Caco-2 (cell line): ENCODE measurements at places on chromosomes 1 and 21. TPM values are rescaled to one million over a fixed set of nuclear protein-coding genes. Genes with fewer than 3 reads are reported as not detected.

- H3K27ac ChIP-seq: no peak overlapping the region
- DNase-seq: no peak
- H3K4me1 ChIP-seq: no peaks in the 10 kb centered on the region
Observed at GRCh38 chr21:24163539-24163938, 1443.7 kb downstream of the MRPL39 start.

DNA sequence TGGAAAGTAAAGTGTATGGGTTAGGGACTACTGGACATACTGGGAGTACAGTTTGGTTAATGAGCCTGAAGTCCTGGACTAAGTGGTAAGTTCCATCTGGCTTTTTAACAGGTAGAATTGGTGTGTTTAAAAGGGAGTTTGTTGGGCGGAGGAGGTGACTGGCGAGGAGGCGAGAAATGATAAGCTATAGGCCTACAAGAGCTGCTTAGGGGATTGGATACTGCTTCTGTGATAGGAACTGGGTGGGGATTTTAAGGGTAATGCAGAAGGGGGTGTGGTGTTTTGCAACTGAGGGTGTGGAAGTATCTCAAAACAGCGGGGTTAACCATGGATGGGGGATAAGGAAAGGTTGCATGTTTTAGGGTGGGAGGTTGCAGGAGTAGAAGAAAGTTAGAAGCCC lies 3.5 kb downstream of the ERVH48-1 start:
- no peaks in the 10 kb centered on the region for H3K36me3 ChIP-seq
- peaks cover 18% of the 10 kb centered on the region for H3K4me1 ChIP-seq
- H3K4me3 ChIP-seq: no peak overlapping the region
- no peak overlapping the region for H3K27ac ChIP-seq
- no peaks in the 10 kb centered on the region for H3K27me3 ChIP-seq

The RGS8 gene
- total RNA-seq: not detected in 2 replicates

- no peak overlapping the region for H3K27ac ChIP-seq
- H3K4me1 ChIP-seq: no peaks in the 10 kb centered on the region
- H3K4me3 ChIP-seq: no peak overlapping the region
Observed at GRCh38 chr1:8326265-8326664, 8.4 kb downstream of the SLC45A1 start.

The TCEA3 gene
- 14.6 and 15.8 TPM in 2 replicates for total RNA-seq

DNA sequence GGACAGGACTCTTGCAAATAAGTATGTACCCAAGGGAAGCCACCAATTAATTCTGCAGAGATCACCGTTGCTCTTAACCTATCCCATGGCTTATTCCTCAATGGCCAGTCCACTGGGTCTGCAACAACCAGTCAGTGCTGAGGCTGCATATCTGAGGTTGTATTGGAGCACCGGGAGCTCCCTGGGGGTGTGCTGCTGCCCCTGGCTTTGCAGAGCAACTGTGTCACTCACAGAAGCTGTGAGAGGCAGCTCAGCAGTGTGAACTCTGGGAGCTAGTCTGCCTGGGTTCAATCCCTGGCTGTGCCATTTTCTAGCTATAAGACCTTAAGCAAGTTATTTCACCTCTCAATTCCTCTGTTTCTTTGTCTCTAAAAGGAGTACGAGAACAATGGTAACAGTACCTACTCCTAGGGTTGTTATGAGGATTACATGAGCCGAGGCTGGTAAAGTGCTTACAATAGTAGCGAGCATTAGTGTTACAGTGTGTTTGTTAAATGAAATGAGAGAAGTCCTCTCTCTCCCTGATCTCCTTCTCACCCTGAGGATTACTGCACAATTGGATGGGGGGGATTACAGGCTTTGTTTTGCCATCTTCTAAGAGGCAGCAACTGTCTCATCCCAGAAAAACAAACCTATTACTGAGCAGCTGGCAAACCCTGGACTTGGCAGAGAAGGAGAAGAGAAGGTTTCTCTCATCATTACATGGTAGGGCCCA lies 3.6 kb downstream of the RXRG start:
- DNase-seq: no peak
- H3K27me3 ChIP-seq: no peaks in the 10 kb centered on the region
- no peaks in the 10 kb centered on the region for H3K36me3 ChIP-seq
- H3K4me1 ChIP-seq: no peaks in the 10 kb centered on the region

DNA sequence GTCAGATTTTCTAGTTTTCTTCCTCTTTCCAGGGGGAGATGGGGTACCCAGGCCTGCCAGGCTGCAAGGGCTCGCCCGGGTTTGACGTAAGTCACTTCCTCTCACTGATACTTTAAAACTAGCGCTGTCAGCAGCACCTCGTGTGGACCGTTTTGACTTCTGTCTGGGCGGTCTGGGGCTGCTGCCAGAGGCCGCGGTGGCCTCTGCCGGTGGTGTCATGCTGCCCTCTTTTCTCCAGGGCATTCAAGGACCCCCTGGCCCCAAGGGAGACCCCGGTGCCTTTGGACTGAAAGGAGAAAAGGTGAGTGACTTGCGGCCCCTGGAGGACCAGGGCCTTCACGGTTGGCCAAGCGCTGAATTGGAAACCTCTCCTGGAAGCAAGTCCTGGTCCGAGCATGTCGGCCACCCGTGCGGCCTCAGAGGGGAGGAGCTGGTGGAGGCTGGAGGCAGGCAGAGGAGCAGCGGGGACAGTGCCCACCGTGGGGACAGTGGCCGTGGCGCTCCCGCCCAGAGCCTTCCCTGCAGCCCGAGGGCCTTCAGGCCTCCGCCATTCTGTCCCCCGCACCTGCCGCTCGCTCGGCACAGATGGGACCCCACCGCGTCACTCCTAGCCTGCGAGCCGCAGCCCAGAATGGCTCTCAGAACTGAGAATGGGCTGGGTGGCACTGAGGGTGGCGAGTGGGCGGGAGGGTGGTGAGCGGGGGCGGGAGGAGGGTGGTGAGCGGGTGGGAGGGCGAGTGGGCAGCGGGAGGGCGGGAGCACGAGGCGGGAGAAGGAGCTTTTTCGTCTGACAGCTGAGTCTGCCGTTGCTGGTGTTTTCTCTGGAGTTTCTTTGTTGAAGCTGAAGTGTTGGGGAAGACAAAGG lies 9.4 kb downstream of the COL6A1 start:
- H3K36me3 ChIP-seq: no peaks in the 10 kb centered on the region
- H3K4me1 ChIP-seq: 0 out of 2 replicates have a peak, but pooled peaks cover 7% of the 10 kb centered on the region
- no peaks in the 10 kb centered on the region for H3K27me3 ChIP-seq
- no peak overlapping the region for H3K27ac ChIP-seq
